T47D (cell line): ENCODE measurements at places on chromosomes 13 and 19.

DNA sequence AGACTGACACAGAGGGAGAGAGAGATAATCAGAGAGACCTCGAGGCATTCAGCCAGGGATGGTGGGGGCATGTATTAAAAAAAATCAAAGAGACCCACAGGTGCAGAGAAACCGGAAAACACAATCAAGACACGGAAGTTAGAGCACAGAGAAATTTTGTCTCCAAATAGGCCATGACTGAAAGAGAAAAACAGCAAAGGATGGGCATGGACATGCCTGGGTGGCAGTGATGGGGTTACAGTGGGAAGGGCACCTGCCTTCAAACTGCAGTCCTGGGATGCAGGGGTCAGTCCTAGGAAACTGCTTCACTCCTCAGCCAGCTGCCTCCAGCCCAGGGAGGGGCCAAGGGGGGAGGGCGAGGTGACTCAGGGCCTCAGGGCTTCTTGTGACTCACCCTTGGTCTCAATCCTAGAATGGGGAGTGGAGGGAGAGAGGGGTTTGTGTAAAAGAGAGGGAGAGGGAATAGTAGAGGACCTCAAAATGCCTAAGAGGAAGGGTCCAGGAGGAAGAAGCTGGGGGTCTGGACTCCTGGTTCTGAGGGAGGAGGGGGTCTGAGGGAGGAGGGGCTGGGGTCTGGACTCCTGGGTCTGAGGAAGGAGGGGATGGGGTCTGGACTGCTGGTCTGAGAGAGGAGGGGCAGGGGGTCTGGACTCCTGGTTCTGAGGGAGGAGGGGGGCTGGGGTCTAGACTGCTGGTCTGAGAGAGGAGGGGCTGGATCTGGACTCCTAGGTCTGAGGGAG lies 3.6 kb upstream of the KCNN4 start:
- no peak for DNase-seq

- DNase-seq, result no peak
Measured at GRCh38 chr19:29603308-29603707, 2.8 kb upstream of the POP4 start.

- no peak for DNase-seq
Measured at GRCh38 chr13:109213714-109214113, 572.7 kb downstream of the IRS2 start.

DNA sequence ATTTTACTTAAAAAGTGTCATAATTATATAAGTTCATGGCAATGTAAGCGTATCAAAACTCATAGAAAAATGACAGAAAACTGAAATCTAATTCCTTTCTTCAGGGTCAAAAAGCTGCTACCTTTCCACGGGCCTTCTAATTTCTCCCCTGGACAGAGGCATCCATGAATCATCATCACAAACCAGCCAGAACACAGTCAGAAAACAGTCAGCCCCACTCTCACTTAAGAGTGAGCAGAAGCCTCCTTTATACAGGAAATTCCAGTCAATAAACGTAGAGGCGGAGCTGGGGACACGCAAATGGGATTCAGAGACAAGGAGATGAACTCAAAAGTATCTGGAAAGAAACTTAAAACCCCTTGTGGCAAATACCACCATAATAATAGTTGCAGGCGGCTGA lies 54.2 kb upstream of the ABCC4 start:
- DNase-seq, result no peak

- no peak for DNase-seq
Measured at GRCh38 chr13:25394402-25395060, 22.8 kb downstream of the ATP8A2 start.

GRCh38 chr13:110589793-110590390 lies 25.5 kb upstream of the NAXD start:
- DNase-seq, result no peak

GRCh38 chr13:54486421-54487166 lies 1458.0 kb downstream of the OLFM4 start:
- no peak for DNase-seq

DNA sequence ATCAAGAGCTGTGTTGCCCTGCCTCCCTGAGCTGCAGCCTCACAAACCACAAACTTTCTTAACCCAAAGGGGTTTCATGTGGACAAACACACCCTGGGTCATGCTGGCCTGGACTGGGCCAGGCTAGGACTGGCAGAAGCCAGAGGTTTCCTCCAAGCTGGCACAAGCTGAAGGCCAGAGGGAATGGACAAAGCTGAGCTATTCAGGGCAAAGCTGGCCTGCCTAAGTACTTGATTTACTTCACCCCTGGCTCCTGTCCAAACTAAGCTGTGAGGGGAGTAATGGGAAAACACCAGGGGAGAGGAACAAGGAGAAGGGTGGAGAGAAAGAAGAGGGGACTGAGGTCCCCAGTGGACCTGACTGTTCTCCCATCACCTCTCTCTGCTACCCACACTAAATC lies 6.2 kb downstream of the CPAMD8 start:
- DNase-seq, result no peak

DNA sequence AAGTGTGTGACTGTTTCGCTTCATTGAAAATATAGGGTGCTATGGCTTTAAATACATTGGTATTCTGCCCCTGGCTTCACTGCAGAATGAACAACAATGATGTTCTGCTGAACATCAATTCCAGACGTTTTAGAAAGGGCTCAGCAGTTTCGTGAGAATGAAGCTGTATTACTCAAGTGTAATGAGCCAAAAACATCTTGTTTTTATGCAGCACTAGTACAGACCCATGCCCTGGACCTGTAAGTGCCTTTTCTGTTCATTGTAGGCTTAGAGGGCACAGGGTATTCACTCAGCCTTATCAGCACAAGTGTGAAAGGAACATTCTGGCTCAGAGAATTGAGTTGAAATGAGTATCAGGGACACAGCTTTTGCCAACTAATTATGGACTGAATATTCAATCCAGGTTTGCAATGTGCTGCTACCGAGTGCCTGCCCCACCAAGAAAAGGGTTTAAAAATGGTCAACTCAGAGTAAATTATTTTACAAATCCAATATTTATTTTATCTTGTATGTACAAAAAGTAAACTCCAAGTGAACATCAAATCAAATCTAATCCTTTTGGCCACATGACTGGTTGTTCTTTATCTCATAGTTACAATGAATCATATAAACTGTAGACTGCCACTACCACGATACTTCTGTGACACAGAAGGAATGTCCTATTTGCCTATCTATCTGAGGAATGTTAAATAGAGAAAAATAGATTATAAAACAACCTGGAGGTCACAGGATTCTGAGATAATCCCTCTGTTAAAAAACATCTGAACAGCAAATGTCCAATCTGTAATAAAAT lies 362.8 kb downstream of the NALCN start:
- no peak for DNase-seq

GRCh38 chr13:58085274-58085673 lies 453.7 kb downstream of the PCDH17 start:
- DNase-seq, result no peak

DNA sequence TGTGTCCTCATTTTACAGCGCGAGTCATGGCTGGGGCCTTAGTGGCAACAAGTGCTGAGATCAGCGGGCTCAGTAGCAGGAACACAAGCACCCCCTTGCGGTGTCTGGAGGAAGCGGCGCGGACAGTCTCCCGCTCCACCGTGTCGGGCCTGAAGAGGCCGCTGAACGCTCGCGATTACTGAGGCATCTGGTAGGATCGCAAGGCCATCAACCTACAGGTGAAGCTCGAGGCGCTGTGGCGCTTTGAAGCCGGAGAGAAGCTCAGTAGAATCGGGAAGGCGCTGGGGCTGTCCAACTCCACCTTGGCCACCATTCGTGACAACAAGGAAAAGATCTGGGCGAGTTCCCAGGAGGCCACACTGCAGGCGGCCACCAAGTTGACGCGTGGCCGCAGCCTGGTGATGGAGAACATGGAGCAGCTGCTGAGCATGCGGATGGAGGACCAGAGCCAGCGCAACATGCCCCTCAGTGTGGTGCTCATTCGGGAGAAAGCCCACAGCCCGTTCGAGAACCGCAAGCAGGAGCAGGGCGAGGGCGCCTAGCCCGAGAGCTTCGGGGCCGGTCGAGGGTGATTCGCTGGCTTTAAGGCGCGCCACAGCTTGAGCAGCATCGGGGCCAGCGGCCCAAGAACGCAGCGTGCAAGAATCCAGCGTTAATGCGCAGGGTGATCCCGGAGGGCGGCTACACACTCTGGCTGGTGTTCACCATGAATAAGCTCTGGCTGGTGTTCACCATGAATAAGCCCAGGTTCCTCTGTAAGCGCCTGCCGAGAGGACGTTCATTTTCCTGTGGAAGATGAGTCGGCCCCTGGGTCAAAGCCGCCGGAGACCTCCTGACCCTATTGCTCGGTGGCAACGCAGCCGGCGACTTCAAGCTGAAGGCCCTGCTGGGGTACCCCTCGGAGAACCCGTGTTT lies 8.3 kb upstream of the MZF1 start:
- DNase-seq, result no peak

GRCh38 chr13:20073775-20074174 lies 87.1 kb downstream of the GJA3 start:
- DNase-seq, result no peak

DNA sequence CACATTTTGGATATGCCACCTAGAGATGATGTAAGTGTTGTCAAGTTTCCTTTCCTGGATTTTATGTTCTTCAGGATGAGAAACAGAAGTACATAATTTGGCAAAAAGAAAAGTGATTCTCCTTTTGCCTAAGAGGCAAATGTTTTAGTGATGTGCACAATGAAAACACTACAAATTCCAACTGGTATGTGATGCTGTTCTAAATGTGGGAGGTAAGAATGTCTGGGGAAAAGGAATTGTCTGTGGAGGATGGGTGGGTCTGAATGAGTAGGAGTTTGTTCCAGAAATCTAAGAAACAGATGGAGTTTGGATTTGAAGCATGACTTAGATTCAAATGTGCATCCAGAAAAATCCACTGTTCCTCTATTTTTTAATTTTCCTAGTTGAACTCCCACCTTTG lies 473.6 kb upstream of the SPRY2 start:
- DNase-seq, result no peak

GRCh38 chr13:35475960-35476943 lies at the start of gene MAB21L1:
MAB21L1 (minus strand) TSS chr13:35476689; CDS start chr13:35476138, 551 bp downstream.
- no peak for DNase-seq

- no peak for DNase-seq
Measured at GRCh38 chr13:28273919-28274318, 135.6 kb downstream of the PAN3 start.

- DNase-seq, result no peak
Measured at GRCh38 chr13:99803141-99803540, 168.4 kb downstream of the ZIC5 start.

DNA sequence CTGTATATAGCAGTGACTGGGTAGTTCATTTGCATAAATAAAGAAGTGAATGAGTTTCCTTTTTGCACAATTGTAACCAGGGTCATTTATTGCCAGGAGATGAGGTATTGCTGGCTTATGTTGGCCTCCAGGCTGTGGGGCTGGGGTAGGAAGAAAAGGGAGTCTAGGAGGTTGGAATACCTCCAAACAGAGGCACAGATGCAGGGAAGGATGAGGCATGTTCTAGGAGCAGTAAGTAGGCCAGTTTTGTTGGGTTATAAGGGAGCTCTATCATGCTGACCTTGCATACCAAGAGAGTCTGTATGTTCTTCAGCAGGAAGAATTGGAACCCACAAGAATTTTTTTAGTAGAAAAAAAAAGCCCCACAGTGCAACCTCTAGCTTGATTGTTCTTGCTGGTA lies 17.2 kb upstream of the CYSLTR2 start:
- DNase-seq, result no peak

DNA sequence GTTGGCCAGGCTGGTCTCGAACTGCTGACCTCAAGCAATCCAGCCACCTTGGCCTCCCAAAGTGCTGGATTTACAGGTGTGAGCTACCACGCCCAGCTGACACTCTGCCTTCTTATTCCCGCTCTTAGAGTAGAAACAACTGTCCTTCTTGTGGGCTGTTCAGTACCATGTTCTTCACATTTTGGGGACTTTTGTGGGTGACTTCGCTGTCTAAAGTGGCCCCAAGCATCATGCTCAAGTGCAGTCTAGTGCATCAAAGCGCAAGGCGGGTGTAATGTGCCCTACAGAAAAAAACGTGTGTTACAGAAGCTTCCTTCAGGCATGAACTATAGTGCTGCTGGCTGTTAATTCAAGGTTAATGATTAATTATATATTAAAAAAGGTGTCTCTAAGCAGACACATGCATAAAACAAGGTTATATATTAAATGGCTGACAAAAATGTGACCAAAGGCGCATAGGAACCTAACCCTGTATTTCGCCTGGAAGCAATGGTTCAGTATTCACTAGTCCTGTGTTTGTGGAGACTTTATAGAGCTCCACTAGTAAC lies 38.3 kb downstream of the ABCC4 start:
- DNase-seq, result no peak

- DNase-seq, result no peak
Measured at GRCh38 chr19:54201980-54202379, 1.3 kb downstream of the RPS9 start.

DNA sequence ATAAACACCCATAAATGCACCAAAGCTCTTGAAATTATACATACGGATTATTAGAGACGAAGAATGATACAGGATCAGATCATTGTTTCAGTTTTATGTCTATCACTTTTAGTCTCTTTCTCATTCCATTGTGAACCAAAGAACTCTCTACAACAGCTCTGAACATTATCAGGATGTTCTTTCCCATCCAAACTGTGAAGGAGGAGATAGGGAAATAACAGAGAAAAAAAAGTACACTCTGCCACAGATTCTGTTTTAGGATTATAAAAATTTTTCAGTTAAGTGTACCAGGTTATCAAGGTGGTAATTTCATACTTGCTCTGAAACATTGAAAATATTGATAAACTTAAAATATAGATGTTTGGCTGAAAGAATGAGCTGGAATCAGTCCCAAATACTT lies 270.9 kb downstream of the MZT1 start:
- DNase-seq, result no peak

GRCh38 chr13:96835546-96835945 lies 158.7 kb downstream of the OXGR1 start:
- no peak for DNase-seq

DNA sequence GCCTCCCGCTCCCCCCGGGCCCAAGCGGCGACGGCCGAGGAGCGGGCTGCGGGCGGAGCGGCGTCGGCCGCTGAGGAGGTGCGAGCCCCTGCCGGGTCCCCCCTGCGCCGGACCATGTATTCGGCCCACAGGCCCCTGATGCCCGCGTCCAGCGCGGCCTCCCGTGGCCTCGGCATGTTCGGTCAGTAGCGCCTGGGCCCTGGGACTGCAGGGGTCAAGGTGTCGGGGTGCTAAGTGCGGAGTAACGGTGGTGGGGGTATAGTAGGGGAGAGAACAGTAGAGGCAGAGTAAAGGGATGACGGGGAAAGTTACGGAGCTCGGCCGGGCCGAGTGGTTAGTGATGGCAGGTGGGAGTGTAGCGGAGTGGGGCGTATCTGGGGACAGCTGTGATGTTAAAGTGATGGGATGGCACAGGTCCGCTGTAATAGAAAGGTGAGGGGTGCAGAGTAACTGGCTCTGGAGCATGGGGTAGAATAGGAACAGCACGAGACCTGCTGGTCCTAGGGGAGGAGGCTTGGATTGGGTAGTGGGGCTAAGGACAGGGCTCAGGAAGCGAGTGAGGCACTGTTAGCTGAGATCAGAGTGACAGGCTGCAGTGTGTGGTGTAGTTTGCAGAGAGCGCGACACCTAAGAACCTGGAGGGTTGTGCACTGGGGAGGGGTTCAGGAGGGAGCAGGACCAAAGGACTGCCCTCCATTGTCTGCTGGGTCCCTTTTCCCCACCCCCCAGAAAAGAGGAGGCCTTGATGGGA lies 15.7 kb downstream of the CIC start:
- no peak for DNase-seq

GRCh38 chr19:55241143-55241934 lies 12.8 kb upstream of the TMEM86B start:
- DNase-seq, result no peak

GRCh38 chr19:13797870-13798269 lies 2.6 kb downstream of the ZSWIM4 start:
- peak; percentile 49 for DNase-seq

- no peak for DNase-seq
Measured at GRCh38 chr13:113623491-113624234, 34.3 kb downstream of the ATP4B start.
